K562 (cell line): ENCODE measurements at places on chromosomes 5 and 9.
A peak's percentile ranks its signal among the peaks of the same experiment; 100 is the strongest.

DNA sequence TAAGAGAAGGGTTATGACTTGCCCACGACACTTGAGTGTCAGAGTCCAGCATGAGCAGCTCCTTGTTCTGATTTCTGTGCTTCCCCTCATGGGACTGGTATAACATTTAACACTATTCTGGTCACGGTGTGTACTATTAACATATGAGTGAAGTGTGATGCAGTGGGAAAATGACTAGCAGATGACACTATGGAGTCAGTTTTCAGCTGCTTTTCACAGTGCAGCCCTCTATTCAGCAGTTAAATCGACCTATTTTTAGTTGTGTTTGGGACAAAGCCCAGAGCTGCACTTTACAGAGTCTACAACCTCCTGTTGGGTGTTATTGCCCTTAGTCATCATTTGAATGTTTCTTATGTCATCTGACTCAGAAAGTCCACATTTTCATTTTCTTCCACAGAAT is 59.1 kb downstream of the CHSY3 start:
- no peaks in the 10 kb centered on the region for H3K4me1 ChIP-seq
- no peaks in the 10 kb centered on the region for H3K36me3 ChIP-seq
- H3K27me3 ChIP-seq = no peaks in the 10 kb centered on the region
- DNase-seq = no peak

- no peaks in the 10 kb centered on the region for H3K27me3 ChIP-seq
- H3K36me3 ChIP-seq = peaks cover 40% of the 10 kb centered on the region; the same call in 2 of the 3 replicates
- peaks cover 14% of the 10 kb centered on the region for H3K4me1 ChIP-seq
- H3K27ac ChIP-seq = peak overlapping the region; percentile 35; the same call in 2 of the 3 replicates
- no peak overlapping the region for H3K4me3 ChIP-seq
These were observed 2.5 kb downstream of the ISCA1 start for GRCh38 chr9:86279839-86280238.

DNA sequence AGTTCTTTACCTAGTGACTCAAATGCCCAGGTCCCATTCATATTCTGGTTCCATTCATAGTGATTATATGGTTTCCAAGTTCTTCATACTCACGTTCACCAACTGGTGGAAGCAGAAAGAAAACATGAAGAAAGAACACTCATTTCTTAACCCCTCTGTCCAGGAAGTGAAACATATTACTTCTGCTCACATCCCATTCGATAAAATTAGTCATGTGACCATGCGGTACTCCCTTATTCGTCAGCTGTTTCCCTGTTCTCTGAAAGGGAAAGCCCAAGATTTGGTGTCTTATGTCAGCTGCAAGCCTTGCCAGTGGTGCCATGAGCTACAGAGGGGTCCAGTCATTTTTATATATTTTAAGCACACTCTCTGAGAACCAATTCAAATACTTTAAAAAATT is 387.0 kb upstream of the DMAC1 start:
- H3K4me1 ChIP-seq = no peaks in the 10 kb centered on the region
- no peaks in the 10 kb centered on the region for H3K27me3 ChIP-seq

GRCh38 chr9:111429175-111429574 is 55.0 kb downstream of the ECPAS start:
- H3K27ac ChIP-seq = no peak overlapping the region
- no peak for DNase-seq
- no peak overlapping the region for H3K4me3 ChIP-seq
- H3K36me3 ChIP-seq = peaks cover 88% of the 10 kb centered on the region

DNA sequence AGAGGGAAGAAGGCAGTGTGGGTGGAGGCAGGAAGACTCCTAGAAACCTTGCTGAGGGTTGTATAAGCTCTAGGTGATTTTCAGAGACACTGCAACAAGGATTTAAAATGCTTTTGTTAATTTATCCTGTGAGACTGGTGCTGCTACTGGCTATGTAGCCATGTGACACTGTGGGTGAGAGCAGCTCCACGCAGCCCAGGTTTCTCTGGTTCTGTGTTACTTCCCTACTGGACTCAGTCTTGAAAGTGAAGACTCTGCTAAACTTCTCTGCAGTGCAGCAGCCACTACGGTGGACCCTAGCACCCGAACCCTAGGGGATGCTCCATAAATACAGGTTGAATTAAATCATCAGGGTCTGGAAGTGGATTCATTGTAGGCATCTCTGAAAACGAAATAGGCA is 25.8 kb upstream of the EFNA5 start:
- H3K36me3 ChIP-seq = no peaks in the 10 kb centered on the region
- H3K27ac ChIP-seq = no peak overlapping the region
- DNase-seq = no peak
- H3K27me3 ChIP-seq = no peaks in the 10 kb centered on the region

DNA sequence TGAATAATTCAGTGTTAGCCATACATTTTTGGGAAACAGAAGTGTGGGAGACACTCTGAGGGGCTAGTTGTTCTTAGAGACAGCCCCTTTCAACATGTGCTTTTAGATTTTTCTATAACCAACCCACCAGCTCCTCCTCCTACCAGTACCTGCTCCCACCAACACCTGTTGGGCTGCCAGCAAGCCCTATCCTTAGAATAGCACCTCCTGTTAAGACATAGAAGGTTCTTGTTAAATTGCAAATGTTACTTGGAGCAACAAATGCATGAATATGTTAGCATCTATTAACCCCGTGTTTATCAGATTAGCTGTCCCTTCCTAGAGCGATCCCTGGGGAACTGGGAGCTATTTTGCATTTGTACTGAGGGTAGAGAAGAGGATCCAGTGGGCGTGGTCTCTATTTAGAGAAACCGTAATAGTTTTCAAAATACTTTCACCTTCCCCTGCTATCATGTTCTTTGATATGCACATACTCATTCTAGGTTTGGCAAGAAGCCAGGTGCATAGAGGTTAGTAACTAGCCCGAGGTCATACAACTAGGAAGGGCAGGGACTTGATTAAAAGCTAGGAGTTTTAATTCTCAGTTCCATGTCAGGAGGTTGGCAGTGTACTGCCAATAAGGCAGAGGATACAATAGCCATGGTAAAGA is 334.4 kb downstream of the KCTD16 start:
- H3K4me3 ChIP-seq = no peak overlapping the region
- no peak overlapping the region for H3K27ac ChIP-seq
- DNase-seq = no peak
- no peaks in the 10 kb centered on the region for H3K4me1 ChIP-seq
- H3K36me3 ChIP-seq = no peaks in the 10 kb centered on the region

- H3K27ac ChIP-seq = no peak overlapping the region
- H3K36me3 ChIP-seq = no peaks in the 10 kb centered on the region
- H3K27me3 ChIP-seq = no peaks in the 10 kb centered on the region
- no peaks in the 10 kb centered on the region for H3K4me1 ChIP-seq
- H3K4me3 ChIP-seq = no peak overlapping the region
These were observed 128.9 kb downstream of the CCDC192 start for GRCh38 chr5:127832067-127832466.
